ENCODE measurements at places on chromosomes 1 and 21.

DNA sequence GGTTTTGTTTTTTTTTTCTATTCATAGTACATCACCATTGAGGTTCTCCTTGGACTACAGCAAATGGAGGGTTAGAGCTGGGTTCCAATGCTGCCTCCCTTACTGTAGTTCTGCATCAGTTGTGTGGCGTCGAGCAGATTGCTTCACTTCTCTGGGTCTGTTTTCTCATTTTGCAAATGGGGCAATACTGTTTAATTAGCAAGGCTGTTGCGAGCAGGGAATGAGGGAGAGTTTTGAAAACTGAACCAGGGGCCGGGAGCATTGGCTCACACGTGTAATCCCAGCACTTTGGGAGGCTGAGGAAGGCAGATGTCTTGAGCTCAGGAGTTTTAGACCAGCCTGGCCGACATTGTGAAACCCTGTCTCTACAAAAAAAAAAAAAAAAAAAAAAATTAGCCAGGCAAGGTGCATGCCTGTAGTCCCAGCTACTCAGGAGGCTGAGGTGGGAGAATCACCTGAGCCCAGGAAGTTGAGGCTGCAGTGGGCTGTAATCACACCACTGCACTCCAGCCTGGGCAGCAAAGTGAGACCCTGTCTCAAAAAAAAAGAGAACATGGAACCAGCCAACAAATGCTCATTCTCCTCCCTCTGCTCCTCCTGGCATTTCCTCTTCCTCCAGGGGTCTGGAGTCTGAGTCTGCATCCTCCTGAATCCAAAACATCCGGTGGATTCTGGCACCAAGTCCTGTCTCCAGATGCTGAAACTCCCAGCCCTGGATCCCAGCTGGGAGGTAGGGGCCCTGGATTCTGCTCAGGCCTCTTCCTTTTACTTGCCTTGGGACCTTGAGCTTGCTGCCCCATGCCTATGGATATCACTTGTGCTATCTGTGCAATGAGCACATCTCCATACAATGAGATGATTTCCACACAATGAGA lies 3.7 kb upstream of the PLOD1 start:
- H3K4me1 ChIP-seq: peaks cover 54% of the 10 kb centered on the region
- DNase-seq: peak; percentile 84
- H3K27ac ChIP-seq: peak overlapping the region; percentile 62

- H3K27me3 ChIP-seq: peaks cover 3% of the 10 kb centered on the region
- H3K36me3 ChIP-seq: no peaks in the 10 kb centered on the region
- no peak overlapping the region for H3K4me3 ChIP-seq
- H3K4me1 ChIP-seq: no peaks in the 10 kb centered on the region
- DNase-seq: no peak
These were observed 17.7 kb upstream of the HMGN1 start for GRCh38 chr21:39366563-39366962.

- H3K4me1 ChIP-seq: no peaks in the 10 kb centered on the region
- DNase-seq: no peak
- no peak overlapping the region for H3K4me3 ChIP-seq
- no peak overlapping the region for H3K27ac ChIP-seq
These were observed 78.3 kb downstream of the ATP1B1 start for GRCh38 chr1:169184812-169185211.

GRCh38 chr1:52032124-52032784 lies 1.4 kb downstream of the KTI12 start:
- no peak overlapping the region for H3K27ac ChIP-seq
- H3K4me3 ChIP-seq: peak overlapping the region; percentile 81
- DNase-seq: peak; percentile 7
- H3K27me3 ChIP-seq: no peaks in the 10 kb centered on the region
- peaks cover 11% of the 10 kb centered on the region for H3K4me1 ChIP-seq

DNA sequence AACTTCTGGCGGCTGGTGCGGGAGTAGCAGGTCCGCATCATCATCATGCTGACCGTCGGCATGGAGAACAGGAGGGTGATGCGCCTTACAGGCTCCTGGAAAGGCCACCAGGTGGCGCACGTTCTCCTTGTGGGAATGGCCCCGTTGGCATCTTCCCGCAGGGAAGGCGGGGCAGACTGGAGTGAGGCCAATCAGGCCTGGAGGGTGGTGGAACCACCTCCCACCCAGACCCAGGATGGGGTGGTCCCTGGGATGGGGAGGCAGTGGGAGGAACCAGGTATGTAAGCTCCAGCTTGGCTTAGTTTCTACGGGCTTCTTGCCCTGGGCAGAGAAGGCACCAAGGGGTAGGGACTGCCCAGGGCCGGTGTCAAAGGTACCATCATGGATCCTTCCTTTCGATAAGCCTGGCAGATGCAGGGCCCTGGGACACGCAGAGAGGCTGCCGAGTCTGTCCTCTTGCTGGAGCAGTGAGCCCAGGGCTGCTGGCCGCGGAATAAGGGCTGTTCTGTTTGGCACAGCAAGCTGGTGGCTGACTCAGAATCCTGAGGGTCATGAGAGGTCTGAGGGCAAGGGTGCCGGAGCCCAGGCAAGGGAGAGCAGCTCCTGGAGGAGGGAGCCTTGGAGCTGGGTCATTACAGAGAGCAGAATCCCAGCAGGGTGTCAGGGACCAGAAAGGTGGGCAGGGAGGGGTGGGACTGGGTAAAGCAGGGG lies 8.7 kb upstream of the LGR6 start:
- H3K27me3 ChIP-seq: peaks cover 18% of the 10 kb centered on the region
- peaks cover 3% of the 10 kb centered on the region for H3K4me1 ChIP-seq
- DNase-seq: peak; percentile 75
- H3K27ac ChIP-seq: no peak overlapping the region

DNA sequence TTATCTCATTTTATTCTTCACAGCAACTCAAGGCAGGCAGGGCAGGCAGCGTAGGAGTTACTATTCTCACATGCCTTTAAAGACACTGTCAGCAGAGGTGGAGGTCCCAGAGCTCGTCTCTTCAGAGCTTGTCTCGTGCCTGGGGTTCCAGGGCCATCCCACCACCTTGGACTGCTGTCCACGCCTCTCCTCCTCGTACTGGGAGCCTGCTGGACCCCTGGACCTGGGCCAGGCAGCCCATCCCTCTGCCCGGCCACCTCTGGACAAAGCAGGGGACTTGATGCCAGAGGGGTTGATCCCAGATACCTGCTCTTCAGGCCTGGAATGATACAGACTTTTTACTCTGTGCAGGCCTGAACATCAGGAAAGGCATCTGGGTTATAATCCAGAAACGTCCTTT lies 546.8 kb downstream of the KIF26B start:
- H3K36me3 ChIP-seq: no peaks in the 10 kb centered on the region
- no peak overlapping the region for H3K27ac ChIP-seq
- DNase-seq: no peak
- no peaks in the 10 kb centered on the region for H3K27me3 ChIP-seq
- H3K4me3 ChIP-seq: no peak overlapping the region
- H3K4me1 ChIP-seq: no peaks in the 10 kb centered on the region

GRCh38 chr1:226436855-226437491 lies 29.1 kb upstream of the PARP1 start:
- H3K4me1 ChIP-seq: peaks cover 3% of the 10 kb centered on the region
- H3K36me3 ChIP-seq: no peaks in the 10 kb centered on the region
- H3K4me3 ChIP-seq: no peak overlapping the region
- H3K27ac ChIP-seq: no peak overlapping the region
- H3K27me3 ChIP-seq: peaks cover 3% of the 10 kb centered on the region

DNA sequence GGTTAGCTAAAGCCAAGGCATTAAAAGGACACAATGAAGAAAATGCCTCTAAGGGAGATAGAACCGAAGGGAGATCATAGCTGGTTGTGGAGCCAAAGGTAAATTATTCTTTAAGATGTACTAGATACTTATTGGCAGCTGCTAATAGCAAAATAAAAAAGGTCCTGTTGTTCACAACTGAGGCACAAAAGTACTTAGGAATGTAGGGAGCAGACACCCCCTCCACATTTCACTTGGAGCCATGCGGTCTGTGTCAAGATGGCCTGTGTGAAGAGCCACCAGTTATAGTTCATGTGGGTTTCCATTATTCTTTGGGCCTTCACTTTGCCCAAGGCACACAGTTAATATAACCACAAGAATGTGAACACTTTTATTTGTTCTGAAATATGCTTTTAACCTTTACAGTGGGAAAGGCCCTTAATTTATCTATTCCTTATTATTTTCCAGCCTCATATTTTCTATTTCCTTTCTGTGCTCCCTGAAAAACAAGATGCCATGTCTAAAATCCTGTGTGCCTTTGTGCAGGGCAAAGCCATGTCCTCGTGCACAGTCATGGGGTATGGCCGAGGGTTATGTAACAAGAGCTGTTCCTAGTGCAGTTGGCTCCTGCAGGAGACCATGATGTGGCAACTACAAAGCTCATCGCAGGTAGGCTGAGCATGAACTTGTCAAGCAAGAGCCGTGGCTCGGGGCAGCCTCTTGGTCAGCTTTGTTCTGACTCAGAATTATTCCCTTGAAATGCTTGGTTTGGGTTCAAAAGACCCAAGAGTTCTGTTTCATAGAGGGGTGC lies 16.2 kb upstream of the WDR26 start:
- DNase-seq: no peak
- H3K36me3 ChIP-seq: peaks cover 7% of the 10 kb centered on the region
- H3K27ac ChIP-seq: no peak overlapping the region
- no peak overlapping the region for H3K4me3 ChIP-seq
- no peaks in the 10 kb centered on the region for H3K27me3 ChIP-seq
- peaks cover 3% of the 10 kb centered on the region for H3K4me1 ChIP-seq

- no peak overlapping the region for H3K27ac ChIP-seq
- peaks cover 2% of the 10 kb centered on the region for H3K27me3 ChIP-seq
- no peak for DNase-seq
- no peaks in the 10 kb centered on the region for H3K4me1 ChIP-seq
- no peak overlapping the region for H3K4me3 ChIP-seq
- H3K36me3 ChIP-seq: no peaks in the 10 kb centered on the region
These were observed 67.0 kb upstream of the CD34 start for GRCh38 chr1:207977876-207978275.

GRCh38 chr1:156412653-156413321 lies 43.8 kb downstream of the RHBG start:
- no peaks in the 10 kb centered on the region for H3K4me1 ChIP-seq
- no peak overlapping the region for H3K27ac ChIP-seq
- peaks cover 72% of the 10 kb centered on the region for H3K27me3 ChIP-seq
- DNase-seq: no peak
- no peaks in the 10 kb centered on the region for H3K36me3 ChIP-seq

GRCh38 chr1:244075247-244075722 lies 24.2 kb downstream of the ZBTB18 start:
- H3K27ac ChIP-seq: no peak overlapping the region
- no peaks in the 10 kb centered on the region for H3K36me3 ChIP-seq

- H3K36me3 ChIP-seq: peaks cover 31% of the 10 kb centered on the region
- no peak for DNase-seq
- H3K4me3 ChIP-seq: peak overlapping the region; percentile 11
- peaks cover 24% of the 10 kb centered on the region for H3K4me1 ChIP-seq
- peak overlapping the region; percentile 54 for H3K27ac ChIP-seq
These were observed 3.9 kb downstream of the TXNIP start for GRCh38 chr1:145992502-145992936.

DNA sequence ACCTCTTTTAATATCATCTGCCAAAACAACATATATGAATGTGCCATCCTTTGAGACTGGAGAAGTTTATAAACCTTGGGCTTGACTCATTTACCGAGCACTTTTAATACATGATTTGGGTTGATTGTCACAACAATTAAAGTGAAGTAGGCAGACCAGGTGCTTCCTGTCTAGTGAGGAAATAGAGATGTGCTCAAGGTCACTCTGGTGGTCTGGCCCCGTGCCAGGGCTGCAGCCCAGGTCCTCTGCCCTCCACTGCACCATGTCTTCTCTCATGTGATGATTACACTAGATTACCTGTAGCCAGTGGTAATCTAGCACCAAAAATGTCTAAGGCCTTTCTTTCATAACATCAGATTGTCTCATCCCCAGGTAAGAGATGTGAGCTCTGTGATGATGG lies 61.8 kb upstream of the LAMC2 start:
- no peaks in the 10 kb centered on the region for H3K27me3 ChIP-seq
- H3K27ac ChIP-seq: no peak overlapping the region
- H3K4me3 ChIP-seq: no peak overlapping the region
- peaks cover 71% of the 10 kb centered on the region for H3K36me3 ChIP-seq
- peaks cover 8% of the 10 kb centered on the region for H3K4me1 ChIP-seq

DNA sequence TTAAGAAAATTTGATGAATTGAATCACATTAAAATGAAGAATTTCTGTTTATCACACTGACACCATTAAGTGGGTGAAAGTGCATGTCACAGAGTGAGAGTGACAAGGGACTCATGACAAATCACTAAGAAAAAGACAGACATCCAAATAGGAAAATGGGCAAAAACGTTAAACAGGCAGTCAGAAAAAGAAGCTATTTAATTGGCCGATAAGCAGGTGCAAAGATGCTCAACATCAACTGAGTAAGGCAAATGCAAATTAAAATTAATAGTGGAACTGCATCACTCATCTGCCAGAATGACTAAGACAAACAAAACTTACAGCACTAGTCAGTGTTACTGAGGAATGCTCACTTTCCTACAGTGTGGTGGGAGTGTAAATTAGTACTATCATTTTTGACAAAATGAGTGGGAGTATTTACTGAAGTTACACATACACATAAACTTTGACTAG lies 39.2 kb upstream of the RUNX1 start:
- no peaks in the 10 kb centered on the region for H3K27me3 ChIP-seq
- no peaks in the 10 kb centered on the region for H3K36me3 ChIP-seq
- DNase-seq: no peak
- peaks cover 4% of the 10 kb centered on the region for H3K4me1 ChIP-seq
- no peak overlapping the region for H3K27ac ChIP-seq

GRCh38 chr1:47646676-47647075 lies 208.8 kb downstream of the FOXD2 start:
- no peak overlapping the region for H3K27ac ChIP-seq
- H3K4me1 ChIP-seq: peaks cover 33% of the 10 kb centered on the region
- DNase-seq: no peak
- peaks cover 5% of the 10 kb centered on the region for H3K27me3 ChIP-seq
- no peaks in the 10 kb centered on the region for H3K36me3 ChIP-seq
- H3K4me3 ChIP-seq: no peak overlapping the region

GRCh38 chr1:86239894-86240293 lies 83.3 kb upstream of the COL24A1 start:
- H3K27me3 ChIP-seq: no peaks in the 10 kb centered on the region

DNA sequence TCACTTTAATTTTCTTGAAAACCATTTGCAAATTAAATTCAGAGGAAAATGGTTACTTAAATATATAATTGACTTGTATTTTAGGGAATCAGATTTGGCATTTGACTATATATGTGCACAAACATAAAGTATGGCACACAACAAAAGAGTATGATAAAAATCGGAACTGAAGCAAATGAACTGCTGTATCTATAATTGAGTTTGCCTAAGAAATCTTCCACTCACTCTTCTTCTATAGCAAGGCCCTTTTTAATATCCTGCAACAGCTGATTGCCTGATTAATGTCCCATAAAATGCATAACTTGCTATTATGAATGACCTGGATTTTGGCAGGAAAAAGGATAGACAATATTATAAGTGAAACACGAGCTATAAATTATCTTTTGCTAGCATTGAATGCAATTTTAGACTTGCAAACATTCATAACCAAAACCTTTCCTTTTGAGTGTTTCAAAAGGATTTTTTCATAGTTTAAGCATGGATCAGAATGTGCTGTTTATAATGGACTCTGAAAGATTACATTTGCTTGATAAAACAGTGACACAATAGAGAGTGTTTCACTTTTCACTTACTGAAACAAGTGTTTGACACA lies 2204.3 kb downstream of the MRPL39 start:
- no peaks in the 10 kb centered on the region for H3K4me1 ChIP-seq
- peak; percentile 18 for DNase-seq
- no peak overlapping the region for H3K4me3 ChIP-seq
- H3K36me3 ChIP-seq: no peaks in the 10 kb centered on the region
- H3K27me3 ChIP-seq: no peaks in the 10 kb centered on the region
